CD4-positive, alpha-beta T cell treated with Interleukin-4 for 1 hour (primary cell): ENCODE measurements at places on chromosomes 13 and 19.

- DNase-seq: no peak
Measured at GRCh38 chr19:29819300-29819699, 7.5 kb downstream of the CCNE1 start.

DNA sequence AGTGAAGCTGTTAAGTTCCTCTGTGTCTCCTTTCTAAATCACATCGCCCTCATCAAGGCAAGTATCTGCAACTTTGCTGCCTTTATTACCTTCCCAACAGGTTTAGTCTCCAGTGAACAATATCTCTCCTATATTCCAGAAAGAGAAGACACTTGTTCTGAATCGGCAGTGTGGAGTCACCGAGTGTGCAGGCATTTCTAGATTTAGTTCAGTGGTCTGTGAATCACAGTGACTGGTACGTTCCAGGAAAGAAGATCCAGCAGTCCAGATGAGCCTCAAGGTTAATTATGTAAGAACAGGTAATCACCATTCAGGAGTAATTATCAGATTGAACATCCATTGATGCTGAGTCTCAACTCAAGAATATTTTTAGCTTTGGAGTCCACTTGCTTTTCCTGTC is 497.0 kb downstream of the FOXO1 start:
- no peak for DNase-seq

GRCh38 chr13:88617176-88617575 is 946.0 kb downstream of the SLITRK5 start:
- no peak for DNase-seq

DNA sequence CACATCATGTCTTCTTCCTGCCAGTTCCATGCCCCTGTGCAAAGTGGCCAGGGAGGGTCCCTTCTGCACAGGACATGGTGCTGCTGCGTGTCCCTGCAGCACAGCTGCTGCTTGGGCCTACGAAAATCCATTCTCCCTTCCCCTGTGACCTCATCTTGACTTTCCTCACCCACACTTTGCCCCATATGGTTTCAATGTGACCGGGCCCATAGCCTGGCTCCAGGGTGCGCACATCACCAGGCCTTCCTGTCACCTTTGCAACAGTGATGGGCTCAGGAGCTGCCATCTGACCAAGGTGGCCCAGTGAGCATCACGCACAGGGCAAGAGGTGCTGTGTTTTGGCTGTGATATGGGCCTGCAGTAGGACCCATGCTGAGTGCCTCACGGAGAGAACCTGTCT is 10.8 kb downstream of the PPP1R12C start:
- DNase-seq: no peak

DNA sequence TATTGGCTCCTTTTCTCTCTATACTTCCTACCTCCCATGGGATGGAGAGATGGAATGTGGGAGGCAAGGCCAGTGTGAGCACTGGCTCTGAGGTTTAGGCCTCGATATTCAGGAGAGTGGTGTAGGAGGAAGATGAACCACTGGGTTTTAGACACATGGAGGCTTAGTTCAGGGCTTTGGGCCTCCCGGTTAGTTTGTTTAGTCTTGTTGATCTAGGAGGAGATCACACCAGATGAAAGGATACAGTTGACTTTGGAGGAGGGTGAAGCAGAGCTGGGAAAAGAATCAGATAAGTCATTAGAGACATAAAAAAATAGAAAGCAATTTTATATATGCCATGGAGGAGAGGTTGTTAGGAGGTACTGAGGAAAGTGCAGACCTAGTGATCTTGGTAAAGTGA is 30.9 kb downstream of the RNASEH2B start:
- DNase-seq: no peak

DNA sequence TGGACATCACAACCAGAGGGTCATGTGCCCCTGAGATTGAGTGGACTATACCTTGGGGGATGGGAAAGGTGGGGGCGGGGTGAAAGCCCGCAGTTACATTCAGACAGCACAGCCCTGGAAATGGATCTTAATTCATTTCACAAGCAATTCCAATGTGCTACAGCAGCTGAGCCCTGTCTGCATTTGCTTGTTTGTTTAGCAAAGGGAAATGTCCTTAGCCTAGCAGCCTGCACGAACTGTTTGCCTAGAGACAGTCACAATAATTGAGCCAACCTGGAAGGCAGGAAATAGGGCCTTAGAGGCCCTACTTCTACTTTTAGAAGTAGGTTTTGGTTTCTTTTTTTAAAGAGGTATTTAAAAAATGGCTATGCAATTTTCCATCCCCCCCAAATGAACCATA is 177.3 kb upstream of the KL start:
- DNase-seq: no peak

DNA sequence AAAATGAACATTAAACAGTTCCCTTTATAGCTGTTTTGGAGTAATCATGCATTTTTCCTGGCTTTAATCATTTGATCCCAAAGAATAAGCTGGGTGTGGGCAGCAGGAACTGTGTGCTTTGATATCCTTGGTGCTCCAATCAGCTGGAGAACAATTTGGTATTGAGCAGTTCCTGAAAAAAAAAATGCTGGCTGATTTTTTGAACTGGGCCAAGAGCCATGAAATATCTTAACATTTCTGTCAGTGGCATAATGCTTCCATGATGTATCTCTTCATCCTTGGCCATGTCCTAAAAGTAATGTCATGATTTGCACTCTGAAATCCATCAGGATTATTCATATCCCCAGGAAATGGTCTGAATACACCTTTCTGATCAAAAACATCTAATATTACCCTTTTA is 134.7 kb downstream of the LHFPL6 start:
- DNase-seq: no peak

GRCh38 chr13:40613192-40613818 is 53.1 kb downstream of the FOXO1 start:
- peak; percentile 81 for DNase-seq

DNA sequence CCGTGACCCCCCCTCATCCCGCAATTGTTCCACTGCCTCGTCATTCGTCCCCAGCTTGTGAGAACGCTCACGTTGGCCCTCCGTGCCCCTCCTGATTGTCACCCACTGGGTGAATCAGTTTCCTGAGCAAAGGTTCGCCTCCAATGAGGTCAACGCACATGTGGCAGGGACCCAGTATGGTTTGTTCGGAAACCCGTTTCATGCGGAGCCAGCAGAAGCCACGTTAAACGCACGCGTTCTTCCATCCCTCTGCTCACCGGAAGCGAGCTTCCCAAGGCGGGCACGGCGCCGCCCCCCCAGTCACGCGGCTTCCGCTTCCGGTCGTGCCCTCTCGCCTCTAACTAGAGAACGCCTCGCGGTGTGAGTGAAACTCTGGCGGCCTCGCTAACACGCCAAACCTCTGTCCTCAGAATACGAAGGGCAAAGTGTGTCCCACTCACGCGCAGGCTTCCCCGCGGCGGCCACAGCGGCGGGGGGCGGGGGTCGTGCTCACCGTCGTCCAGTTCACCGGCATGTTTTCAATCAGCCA is 18.0 kb upstream of the CFAP97D2 start:
- DNase-seq: no peak

DNA sequence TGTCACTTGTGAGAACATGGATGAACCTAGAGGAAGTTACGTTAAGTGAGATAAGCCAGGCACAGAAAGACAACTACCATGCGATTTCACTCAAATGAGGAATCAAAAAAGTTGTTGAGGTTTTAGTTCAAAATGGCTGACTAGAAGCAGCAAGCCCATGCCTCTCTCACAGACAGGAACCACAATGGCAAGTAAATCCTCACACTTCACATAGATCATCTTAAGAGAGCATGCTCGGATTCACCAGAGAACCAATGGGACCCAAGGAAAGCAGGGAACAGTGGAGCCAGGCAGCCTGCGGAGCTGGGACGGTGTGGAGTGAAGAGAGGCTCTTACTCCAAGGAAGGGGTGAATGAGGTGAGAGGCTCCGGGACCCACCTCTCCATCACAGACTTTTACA is 581.0 kb downstream of the UQCRFS1 start:
- no peak for DNase-seq

- DNase-seq: peak; percentile 84
Measured at GRCh38 chr19:40687525-40688016, 2.9 kb downstream of the NUMBL start.

GRCh38 chr19:14821937-14822336 is 13.0 kb downstream of the OR7A5 start:
- DNase-seq: no peak

DNA sequence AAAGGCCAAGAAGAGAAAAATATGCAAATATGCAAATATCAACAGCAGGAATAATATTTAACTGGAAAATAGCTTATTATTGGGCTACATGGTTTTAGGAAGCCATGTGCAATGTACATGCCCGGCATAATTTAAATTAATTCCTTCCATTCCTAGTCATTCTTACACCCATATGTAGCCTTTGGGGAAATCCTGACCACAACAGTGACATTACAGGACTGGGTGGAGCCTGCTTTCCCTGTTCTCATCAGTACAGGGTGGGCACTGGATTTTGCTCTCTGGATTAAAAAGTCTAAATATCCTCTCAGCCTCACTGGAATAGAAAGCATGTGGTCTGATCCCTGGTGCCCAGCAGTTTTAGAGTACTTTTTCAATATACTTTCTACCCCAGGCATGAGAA is 198.2 kb downstream of the DNAJC15 start:
- no peak for DNase-seq

- DNase-seq: no peak
Measured at GRCh38 chr13:113431171-113431570, 22.1 kb downstream of the ADPRHL1 start.

GRCh38 chr19:44111910-44112463 is 1.2 kb upstream of the ZNF225 start:
- DNase-seq: no peak

- DNase-seq: no peak
Measured at GRCh38 chr19:21698215-21698614, 69.2 kb downstream of the ZNF100 start.

GRCh38 chr19:57008432-57008831 is 111.4 kb upstream of the USP29 start:
- no peak for DNase-seq

DNA sequence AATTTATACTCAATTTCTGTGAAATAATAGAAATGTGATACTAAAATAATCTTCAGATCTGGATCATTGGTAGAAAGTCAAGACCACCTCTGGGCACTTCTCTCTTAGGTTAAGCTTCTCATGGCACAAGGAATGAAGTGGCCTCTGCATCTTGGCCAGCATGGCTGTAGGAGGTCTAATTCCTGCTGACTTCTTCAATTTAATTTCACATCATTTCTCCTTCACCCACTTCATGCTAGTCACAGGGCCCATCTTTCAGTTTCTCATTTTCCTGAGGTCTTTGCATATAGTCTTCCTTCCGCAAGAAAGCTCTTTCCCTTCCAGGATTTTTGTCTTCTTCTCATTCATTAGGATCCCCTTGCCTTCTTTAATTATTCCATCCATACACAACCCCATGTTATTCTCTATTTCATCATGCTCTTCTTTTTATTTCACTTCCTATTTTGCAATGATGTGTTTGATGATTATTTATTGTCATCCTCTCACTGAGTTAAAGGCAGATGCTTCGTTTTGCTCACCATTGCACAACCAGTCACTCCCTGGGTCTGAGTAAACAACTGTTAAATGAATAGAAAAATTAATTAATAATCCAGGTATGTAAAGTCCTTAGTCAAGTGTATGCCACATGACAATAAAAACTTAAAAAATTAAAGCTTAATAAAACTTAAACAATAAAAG is 397.4 kb downstream of the SPRY2 start:
- DNase-seq: no peak

DNA sequence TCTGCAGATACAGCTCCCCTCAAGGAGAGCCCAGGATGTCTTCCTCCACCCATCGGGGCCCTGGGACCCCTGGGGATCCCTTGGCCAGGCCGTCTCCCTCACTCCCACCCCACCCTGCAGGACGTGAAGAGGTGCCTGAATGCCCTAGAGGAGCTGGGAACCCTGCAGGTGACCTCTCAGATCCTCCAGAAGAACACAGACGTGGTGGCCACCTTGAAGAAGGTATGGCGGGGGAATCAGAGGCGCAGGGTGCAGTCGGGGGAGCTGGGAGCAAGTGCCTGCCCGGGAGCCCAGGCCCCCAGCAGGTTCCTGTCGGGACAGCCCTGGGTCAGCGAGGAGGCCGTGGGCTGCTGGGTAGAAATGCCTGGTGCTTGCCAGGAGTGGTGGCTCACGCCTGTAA is 19.6 kb downstream of the PLIN4 start:
- no peak for DNase-seq

DNA sequence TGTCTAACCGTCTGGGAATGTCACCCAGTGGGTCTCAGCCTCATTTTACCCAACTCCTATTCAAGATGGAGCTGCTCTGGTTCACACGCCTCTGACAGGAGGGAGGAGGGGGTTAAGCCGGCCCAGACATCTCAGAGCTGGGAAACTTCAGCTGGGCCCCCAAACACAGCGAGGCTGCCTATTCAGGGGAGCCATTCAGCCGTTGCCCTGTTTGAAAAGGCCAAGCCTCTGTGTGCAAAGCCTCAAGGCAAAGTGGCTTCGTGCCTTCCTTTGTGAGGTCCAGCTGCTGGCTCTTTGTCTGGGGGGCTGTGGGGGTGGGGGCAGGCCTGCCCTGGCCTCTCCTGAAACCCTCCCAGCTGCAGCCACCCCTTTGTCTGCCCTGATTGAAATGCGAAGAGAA is 147.4 kb downstream of the PTPRS start:
- DNase-seq: no peak

- no peak for DNase-seq
Measured at GRCh38 chr13:100124265-100124664, 35.4 kb downstream of the PCCA start.

GRCh38 chr13:99335087-99335486 is 27.9 kb upstream of the GPR183 start:
- no peak for DNase-seq

GRCh38 chr13:39688699-39689405 is 33.4 kb downstream of the COG6 start:
- no peak for DNase-seq

- DNase-seq: no peak
Measured at GRCh38 chr13:40103864-40104263, 448.4 kb downstream of the COG6 start.

GRCh38 chr19:19361075-19361594 is 40.5 kb downstream of the MAU2 start:
- DNase-seq: peak; percentile 84

GRCh38 chr19:40519352-40520322 is 52.8 kb downstream of the SPTBN4 start:
- no peak for DNase-seq

DNA sequence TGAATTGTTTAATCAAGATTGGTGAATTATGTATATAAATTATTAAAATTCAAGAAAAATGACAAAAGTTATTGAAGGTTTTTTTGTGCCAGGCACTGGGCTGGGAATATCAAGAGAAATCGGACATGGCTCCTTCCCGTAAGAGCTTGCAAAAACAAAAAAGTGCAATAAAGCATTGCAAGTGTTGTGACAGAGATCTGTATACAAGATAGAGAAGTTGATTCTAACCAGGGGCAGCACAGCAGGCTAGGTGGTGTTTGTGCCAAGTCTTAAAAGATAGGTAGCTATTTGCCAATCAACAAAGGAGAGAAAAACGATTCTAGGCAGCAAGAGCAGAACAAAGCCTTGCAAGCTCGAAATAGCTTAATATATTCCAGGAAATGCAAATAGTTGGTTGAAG is 123.7 kb upstream of the WASF3 start:
- DNase-seq: no peak
